DMS153 (cell line): ENCODE measurements at places on chromosomes 11 and 22.

- DNase-seq: no peak
These were observed 236.3 kb downstream of the CADM1 start for GRCh38 chr11:115267871-115268270.

DNA sequence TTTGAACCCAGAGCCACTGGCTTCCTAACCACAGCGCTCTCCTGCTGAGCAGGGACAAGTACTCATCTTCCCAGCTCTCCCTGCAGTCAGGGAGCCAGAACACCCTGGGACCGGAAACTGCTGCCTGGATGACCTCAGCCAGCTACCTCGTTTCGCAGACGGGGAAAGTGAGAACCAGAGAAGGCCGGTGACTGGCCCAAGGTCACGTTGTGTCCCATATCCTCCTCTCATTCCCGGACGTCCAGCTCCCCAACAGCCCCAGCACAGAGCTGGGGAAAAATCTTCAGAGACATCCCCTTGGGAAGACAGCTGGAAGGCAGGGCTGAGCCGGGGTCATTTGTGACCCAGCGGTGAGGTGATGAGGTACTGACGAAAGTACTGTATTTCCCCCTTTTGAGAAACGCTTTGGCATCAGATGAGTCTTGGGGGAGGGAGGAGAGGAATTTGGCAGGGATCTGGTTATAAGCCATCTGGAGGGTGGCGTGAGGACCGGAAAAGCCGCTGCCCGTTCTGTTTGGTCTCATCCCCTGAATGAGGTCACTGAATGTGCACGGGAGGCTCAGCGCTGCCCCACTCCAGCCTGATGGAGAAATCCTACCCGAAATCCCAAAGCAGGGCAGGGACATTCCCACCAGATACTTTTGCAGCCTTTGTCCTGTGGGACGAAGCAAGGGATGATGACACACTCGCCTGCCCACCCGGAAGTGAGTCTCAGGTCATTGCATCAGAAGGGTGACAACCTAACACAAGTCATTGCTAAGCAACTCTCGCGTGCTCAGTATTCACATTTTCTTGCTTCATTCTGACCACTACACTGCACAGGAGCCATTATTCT lies 41.1 kb downstream of the LIF start:
- peak; percentile 38 for DNase-seq

DNA sequence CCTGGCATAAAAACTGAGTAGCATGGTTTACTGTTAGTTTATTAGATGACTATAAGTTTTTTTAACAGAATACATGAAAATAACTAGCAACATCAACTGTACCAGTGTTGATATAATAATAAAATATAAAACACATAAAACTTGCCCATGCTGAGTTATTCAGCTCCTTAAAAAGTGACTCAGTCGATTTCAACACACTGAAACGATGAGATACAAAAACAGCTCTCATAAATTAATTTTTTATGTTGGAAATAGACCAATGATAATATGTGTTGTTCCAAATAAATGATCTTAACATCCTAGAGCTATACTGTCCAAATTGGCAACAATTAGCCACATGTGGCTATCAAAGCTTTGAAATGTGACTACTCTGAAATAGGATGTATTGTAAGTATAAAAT lies 15.9 kb downstream of the PDGFD start:
- no peak for DNase-seq

GRCh38 chr11:46690702-46691101 lies 9.7 kb downstream of the ARHGAP1 start:
- DNase-seq: no peak

- DNase-seq: no peak
These were observed 8.6 kb downstream of the GRIA4 start for GRCh38 chr11:105618343-105618955.

- no peak for DNase-seq
These were observed 41.7 kb downstream of the C11orf58 start for GRCh38 chr11:16780146-16780545.

DNA sequence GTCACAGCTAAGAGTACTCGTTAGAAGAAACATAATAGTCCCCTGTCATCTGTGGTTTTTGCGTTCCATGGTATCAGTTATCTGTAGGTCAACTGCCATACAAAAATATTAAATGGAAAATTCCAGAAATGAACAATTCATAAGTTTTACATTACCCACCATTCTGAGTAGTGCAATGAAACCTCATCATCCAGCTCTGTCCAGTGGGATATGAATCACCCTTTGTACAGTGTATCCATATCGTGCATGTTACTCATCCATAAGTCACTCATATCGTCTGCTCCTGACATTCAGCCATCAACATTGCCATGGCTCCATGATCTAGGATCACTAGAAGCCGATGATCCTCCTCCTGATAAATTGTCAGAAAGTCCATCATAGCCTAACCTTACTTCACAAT lies 174.9 kb upstream of the C11orf87 start:
- DNase-seq: no peak

DNA sequence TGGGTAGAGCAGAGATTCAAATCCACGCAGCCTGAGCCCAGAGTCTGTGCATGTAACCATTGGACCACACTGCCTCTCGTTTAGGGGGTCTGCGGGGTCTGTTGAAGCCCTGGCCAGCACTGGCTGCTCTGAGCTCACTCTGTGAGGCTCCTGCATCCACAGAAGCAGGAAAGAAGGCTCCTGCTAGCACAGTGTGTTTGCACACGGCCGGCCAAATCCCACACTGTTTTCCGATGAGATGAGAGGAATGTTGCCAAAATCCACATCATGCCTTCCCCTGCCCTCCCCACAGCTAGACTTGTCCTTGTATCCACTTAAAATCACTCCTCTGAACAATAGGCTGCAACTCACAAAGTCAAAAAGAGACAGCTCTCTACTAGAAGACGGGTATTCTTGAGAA lies 10.6 kb upstream of the SLC22A12 start:
- no peak for DNase-seq

- DNase-seq: no peak
These were observed 857 bp downstream of the ARCN1 start for GRCh38 chr11:118572981-118573550.

GRCh38 chr11:63641727-63642126 lies 27.5 kb upstream of the PLAAT3 start:
- DNase-seq: no peak

GRCh38 chr11:44604171-44604581 lies 38.7 kb downstream of the CD82 start:
- DNase-seq: peak; percentile 61

DNA sequence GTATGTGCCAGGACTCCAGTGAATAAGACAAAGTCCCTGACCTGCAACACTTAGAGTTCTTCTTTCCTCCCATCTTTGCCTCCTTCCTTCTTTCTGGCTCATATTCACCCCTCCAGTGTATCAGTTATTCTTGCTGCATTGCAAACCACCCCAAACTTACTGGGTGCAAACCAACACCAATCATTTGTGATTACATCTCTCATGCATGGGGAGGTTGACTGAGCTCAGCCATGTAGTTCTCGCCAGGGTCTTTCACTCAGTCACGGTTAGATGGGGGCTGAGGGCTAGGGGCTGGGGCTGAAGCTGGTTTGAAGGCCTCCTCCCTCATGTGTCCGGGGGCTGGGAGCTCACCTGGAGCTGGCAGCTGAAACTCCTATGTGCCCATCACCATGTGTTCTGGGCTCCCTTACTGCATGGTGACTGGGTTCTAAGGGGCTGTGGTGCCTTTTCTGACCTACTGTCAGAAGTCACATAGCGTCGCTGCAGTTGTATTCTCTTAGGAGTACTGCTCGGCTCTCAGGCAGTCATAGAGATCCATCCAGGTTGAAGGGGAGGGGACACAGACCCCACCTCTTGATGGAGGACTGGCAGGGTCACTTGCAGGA lies 35.0 kb upstream of the CACNG2 start:
- DNase-seq: no peak

- DNase-seq: no peak
These were observed 109.9 kb downstream of the MICAL2 start for GRCh38 chr11:12220305-12220704.

DNA sequence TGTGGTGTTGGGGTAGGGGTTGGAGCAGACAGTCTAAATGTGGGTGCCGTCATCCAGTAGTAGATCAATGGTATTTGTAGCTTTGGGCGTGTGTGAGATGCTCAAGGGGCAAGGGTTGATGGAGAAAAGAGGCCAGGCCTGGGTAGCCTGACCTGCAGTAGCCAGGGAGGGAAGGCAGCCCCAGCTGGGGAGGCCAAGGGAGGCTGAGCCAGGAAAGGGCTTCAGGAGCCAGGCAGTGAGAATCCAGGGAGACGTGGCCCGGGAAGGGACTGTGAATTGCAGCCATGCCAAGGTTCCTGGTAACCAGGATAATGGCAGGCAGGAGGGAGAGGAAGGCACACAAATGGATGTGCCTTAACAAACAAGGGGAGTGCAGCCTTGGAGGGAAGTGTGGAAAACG lies 2.5 kb upstream of the DERL3 start:
- DNase-seq: no peak
